ENCODE measurements at places on chromosomes 11 and 22. TPM values are rescaled to one million over a fixed set of nuclear protein-coding genes. Genes with fewer than 3 reads are reported as not detected.
A peak's percentile ranks its signal among the peaks of the same experiment; 100 is the strongest.

DNA sequence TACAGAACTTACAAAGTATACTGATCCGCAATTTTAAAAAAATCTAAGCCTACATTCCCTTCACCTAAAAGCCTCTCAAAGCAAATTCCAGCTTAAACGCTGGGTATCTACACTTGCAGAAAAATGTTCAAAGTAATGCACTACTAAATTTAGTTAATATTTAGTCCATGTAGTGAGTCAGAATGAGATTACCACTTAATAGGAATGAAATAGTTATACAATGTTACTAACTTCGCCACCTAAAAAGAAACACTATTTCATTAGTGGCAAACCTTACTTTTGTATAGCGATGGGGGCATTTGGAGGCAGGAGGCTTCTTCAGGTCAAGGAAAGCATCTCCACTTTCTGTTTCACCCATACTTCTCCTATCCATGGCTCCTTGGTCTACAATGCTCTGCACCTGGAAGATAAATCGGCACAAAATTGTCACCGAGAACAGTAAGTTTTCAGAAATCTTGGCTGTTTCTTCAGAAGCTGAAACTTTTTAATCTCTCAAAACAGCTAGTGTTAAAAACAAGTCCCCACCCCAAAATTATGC, 1.2 kb downstream of the EIF4ENIF1 start:
- DNase-seq, result no peak

DNA sequence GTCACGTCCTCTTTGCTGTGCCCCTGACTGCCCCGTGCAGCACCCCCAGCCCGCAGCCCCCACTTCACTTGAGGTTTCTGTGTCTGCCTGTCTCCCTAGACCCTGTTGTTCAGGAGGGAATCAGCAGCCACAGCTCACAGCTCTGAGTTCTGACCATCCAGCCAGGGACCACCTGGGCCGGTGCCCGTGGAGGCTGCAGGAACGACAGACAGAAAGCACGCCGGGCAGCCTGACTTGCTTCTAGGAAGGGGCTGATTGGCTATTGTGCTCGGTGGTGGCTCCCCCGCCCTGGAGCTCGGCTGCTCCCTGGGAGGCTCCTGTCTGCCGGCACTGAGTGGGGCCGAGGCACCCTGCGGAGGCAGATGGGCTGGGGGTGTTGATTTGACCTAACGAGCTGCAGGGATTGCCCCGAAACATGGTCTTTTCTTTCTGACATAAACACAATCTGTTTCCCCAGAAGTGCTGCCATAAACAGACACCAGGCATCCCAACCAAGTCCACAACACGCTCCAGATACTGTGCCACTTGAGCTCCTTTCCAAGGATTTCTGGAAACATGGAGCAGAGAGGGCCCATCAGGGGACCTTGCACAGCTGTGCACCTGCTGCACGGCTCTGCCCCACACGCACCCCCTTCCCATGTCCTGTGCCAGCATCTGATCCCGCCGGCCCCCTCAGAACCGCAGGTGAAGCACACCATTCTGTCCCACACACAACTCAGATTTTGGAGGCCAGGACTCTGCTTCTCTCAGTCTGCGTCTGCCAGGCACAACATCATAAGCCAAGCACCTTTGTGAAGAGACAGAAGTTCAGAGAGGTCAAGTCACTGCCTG, 855.9 kb downstream of the TBC1D22A start:
- peak; percentile 67 for DNase-seq

DNA sequence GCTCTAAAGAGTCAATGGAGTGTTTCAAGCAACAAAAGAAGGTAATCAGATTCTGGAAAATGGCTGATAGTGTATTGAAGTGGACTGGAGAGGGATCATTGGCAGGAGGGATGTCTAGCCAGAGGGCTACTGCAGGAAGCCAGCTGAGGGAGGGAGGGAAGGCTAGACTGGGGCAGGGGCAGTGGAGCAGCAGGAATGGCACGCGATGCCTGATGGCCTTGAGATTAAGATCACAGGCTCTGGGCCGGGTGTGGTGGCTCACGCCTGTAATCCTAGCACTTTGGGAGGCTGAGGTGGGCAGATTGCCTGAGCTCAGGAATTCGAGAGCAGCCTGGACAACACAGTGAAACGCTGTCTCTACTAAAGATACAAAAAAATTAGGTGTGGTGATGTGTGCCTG, 47.5 kb upstream of the PRDM11 start:
- DNase-seq, result no peak

GRCh38 chr11:99423428-99423983, 402.8 kb downstream of the CNTN5 start:
- no peak for DNase-seq

ELMOD1 gene
- 1.6 TPM for total RNA-seq

GRCh38 chr11:115344846-115345245, 159.4 kb downstream of the CADM1 start:
- no peak for DNase-seq

DNA sequence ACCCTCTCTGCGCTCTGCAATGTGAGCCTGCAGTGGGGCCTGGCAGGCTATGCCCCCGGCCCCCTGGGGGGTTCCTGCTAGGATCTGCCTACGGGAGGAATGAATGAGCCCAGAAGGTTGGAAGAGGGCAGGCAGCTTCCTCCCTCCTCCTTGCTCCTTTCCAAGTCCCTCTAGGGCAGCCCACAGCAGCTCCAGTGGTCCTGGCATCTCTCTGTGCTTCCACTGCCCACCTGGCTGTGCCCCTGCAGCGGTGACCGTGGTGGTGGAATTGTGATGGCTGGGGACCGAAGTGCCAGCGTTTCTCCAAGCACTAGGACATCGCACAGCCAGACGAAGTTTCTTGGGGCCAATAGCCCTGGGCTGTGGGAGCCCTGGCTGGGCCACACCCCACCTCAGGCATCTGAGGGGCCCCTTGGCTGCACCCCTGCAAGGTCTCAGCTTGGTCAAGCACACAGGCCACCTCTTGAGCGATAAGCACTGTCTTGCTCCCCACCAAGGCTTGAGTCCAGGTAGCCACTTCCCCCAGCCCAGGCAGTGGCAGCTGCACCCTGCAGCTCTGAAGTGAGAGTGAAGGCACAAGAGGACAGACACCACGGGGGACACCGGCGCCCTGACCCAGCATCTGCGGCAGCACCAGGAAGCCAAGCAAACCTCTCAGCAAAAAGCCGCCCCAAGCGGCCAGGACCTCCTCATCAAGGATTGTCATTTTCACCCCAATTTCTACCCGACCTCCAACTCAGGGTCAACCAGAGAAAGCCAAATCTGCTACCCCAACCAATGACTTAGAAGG, 346.3 kb downstream of the CTTN start:
- no peak for DNase-seq

DNA sequence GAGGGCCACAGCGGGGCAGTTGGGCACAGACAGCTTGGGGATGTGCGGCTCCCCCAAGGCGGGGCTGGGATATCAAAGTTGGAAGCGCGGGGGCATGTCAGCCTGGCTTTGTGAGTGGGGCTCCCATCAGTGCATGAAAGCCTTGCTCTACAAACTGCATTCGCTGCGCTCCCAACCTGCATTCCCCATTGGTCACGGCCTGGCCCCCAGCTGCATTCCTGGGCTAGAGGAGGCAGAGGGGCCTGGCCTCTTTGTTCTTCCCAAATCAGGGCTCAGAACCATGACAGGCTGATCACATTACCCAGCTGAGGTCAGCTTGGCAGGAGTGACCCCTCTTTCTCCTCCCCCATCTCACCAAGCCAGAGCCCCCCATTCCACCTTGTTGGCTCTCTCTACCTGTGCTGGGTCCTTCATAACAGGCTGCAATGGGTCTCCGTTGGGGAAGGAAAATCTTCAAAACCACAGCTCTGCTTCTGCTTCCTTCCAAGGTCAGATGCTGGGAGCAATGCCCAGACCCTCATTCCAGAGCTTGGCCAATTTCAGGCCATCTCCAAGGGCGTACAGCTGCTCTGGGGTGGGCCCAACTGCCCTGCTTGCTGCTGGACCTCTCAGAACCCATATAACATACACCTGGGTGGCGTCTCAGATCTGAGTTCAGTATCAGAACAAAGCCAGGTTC, 38.7 kb upstream of the CDON start:
- DNase-seq, result no peak

CDC42EP2 gene
- total RNA-seq, result 15.7 TPM

DNA sequence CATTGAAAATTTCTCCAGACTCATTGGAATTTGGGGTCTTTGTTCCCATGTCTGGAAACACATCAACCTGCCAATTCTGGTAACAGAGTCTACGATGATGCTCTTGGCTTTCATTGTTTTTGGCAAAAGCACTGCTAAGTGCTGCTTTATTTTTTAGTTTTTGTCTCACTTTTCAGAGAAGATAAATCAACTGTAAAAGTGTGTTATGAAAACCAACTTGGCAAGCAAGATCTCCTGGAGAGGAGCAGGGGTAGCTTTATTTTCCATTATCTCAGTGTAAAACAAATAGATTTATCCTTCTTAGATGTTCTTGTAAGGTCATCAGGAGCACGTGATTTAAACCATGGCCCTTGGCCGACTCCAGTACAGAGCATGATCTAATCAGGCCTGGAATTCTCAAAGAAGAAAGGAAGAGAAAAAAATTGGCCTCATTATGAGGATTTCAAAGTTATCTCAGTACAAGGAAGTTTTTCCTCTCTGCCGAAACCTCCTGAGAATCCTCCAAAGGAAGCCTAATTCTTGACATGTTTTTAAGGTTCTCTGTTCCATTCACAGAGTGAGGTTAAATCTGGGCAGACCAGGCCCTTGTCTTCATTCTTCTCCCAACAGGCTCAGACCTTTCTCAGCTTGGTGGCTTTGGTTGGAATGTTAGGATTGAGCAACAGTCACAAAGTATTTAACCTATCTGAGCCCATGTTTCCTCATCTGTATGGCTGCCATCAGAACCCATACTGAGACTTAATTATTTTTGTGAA, 16.4 kb upstream of the PAMR1 start:
- DNase-seq, result peak; percentile 86
